Hematopoietic multipotent progenitor cell treated with erythropoietin and hydrocortisone succinate and interleukin-3 and kit ligand, for 17 days (in vitro differentiated cells): ENCODE measurements at places on chromosomes 2 and 18.

GRCh38 chr2:30622452-30622851, 175.4 kb downstream of the LCLAT1 start:
- no peak for DNase-seq

DNA sequence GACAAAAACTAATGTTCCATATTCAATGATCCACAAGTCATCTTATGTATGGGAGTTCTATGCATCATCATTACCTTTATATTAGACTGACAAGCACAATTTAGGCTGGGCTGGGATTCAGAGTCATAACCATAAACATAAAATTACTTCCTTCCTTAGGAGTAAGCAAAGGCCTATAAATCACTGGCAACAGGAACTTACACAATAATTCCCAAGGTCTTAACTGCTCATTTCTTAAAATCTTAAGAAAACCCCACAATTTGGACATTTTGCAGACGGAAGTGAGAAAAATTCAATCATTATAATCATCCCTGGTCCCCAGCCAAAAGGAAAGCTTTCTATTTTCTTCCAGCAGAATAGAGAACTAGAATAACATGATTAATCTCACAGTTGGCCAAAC, 232.3 kb downstream of the DYM start:
- no peak for DNase-seq

GRCh38 chr2:74755386-74755785, 78.5 kb upstream of the HK2 start:
- DNase-seq, result no peak

GRCh38 chr2:211494085-211494484, 937.7 kb downstream of the CPS1 start:
- no peak for DNase-seq

DNA sequence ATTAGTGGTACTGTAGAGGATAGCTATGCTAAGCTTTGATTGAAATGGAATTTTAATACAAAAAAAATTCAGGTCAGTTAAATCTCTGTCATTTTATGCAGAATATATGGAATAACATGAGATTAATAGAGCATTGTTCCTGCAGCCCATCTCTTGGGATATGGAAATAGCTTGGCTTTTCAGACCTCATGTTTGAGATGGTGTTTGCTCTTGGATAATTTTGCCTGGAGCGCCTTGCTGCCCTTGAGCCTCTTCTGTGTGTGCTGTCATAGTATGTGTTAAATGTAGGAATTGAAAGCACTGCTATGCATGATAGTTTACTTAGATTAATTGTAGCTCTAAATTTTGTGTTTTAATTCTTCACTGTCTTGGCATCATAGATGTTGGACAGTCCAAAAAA, 27.7 kb downstream of the GALNT1 start:
- DNase-seq, result no peak

DNA sequence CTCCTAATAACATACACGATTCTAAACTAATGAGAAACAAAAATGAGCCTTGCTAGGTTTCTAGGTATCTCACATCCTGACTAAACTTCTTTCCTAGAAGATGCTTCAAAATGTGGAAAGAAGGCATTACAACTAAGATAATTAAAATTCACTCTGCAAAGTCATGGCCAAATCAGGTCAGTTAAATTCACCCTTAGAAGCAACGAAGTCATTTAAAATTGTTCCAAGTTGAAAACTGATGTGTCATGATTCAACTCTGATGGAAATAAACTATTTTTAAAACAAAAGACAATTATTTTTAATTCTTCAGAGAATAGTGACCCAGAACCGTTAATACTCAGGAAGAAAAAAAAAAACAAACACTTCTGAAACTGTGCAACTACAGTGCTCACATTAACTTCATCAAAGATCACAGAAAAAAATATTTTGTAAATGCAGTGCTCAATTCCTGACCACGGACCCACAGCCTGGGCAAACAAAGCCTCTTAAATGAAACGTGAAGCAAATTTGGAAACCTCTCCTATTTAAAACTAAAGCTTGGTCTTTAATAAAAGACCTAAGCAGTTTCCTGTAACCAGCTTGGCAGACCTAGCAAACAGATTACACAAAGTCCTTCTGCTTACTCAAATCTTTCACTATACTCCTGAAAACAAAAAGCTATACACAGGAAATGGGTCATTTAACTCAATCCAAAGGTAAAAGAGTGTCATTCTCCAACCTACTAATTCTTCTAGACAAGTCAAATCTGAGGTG, 39.0 kb downstream of the CHN1 start:
- DNase-seq, result no peak

DNA sequence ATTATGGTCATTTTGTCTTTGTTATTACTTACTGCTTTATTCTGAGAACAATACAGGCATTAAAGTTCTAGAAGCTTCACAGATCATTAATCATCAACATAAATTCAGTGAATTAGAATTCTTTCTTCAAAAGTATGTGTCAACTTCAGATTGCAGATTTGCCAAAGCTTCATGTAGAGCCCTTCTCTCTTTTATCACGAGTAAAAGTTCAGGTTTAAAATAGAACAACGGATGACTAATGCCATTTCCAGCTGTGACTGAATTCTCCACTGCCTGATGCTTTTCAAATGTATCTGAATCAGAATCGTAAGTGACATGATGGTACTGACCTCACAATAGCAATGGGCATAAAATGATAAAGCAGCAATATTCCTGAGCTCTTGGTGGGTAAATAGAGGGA, 116.0 kb downstream of the ABCA12 start:
- DNase-seq, result no peak

DNA sequence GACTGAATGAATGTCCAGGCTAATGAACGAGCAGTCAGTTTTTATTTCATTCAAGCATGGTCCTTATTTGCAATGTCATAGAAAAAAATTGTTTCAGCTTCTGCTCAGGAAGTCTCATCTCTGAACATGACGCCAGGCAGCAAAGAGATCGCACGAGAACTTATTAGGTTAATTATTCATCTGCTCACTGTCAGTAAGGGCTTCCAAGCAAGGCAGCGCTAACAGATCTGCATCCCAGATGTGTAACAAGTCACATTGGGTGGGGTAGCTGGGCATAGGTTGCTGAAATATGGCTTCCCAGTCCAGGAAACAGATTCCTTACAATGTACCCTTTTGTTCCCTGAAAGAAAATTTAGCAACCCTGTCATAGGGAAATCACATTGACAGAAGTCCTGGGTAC, 63.5 kb downstream of the ANKRD44 start:
- no peak for DNase-seq

DNA sequence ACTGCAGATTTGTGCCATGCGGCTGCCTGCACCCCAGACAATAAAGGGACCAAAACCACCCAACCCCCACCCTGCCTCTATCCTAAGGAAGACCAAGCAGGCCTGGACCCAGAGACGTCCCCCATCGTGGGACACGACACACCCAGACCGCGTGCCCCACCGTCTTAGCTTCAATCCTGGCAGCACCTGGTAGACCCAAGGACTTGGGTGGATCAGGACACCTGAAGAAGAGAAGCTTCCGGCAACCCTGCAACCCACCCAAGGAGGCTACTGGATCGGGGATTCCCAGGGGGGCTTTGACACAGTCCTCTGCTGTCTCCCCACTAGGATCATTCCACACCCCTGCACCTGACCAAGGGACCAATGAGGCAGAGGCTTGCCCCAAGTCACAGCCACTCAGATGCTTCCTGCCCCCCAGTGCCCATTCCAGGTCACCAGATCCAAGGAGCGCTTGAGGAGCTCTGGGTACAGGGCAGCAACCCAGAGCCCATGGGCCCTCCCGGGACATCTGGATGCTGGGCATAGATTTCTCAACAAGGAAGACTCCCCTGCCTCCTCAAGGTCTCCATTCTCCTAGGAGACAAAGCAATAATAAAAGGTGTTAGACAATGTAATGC, 3.6 kb downstream of the ALPI start:
- no peak for DNase-seq

GRCh38 chr18:67771271-67771670, 254.8 kb upstream of the DSEL start:
- DNase-seq, result no peak

DNA sequence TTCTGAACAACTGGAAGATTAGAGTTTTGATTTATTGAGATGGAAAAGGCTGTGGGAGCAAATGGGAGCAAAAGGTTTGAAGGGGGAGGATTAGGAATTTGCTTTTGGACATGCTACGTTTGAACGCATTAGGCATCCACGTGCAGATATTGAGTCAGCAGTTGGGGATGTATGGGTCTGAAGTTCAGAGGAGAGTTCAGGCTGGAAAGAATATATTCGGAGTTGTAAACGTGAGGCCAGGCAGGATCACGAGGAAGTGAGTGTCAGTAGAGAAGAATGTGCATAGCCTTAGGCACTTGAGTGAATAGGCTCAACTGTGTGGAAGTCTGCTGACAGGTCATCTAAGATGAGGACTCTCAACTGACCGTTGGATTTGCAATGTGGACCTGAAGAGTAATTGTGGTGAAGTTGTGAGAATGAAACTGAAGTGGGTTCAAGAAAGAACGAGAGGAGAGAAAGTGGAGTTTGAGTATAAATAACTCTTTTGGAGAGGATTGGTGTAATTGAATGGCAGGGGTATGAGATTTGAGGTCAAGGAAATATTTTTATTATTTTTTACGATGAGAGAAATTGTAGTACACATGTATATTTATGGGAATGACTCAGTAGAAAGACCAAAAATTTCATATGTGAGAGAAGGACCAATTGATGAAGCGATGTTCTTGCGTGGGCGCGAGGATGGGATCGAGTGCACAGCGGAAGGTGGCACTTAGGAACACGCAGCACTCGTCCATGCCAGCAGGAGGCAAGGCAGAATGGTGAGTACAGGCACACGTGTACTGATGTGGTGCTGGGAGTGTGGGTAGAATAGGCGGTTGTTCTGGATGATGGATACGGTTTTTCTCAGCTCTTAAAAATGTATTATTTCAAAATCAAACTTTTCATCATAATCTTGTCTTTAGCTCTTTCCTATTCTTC, 40.5 kb upstream of the POLE4 start:
- DNase-seq, result no peak

DNA sequence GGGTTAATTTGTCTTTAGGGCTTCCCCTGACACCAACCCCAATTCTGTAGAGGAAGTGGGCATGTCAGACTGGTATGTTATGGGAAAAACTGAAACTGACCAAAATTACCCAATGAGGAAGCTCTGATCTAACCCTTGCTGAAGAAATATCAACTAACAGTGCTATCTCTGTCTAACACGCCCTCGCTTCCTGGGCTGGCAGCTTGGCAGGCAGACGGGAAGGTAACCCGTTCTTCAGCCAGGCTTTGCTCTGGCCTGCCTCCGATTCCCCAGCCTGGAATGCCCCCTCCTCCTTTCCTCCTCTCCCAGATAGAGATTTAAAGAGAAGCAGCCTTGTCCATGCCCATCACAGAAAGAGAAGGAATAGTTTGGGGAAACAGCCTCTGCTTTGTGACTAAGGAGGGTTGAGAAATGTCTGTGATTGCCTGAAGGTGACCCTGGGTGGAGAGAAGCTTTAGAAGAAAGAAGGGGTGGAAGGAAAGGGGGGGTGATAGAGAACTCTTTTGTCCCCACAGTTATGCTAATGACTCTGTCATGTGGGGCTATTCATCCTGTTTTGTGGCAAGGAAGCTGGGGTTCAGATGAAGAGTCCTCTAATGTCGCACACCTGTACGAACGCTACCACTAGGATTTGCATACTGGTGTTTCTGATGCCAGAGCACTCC, 15.4 kb downstream of the HK2 start:
- peak; percentile 17 for DNase-seq

DNA sequence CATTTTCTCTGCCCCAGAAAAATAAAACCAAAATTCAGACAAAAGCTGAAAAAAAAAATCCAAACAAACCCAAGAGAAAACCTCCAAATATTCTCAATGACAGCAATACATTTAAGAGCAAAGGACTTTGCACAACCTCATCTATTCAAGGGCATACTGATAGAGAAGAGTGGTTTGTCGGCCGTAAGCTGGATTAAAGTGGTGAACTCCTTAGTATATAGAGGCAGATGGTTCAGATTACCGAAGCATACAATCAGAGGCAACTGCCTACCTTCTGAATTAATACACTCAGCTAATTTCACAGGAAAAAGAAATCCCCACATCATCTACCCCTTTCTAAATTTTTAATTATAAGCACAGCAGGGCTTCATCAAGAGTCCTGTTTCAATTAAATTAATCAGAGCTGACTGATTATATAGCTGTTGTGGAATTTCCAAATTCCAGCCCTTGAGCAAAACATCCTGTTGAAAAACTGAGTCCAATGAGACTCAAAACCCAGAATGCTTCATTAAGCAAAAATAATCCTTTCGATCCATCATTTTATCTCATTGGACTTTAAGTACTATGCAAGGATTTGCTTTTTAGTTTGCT, at the start of gene CPLX4:
TSS of gene CPLX4 (minus strand) at position 190 of the 591 bp plus-strand sequence. CDS start at position 3, 187 bp downstream.
- no peak for DNase-seq

GRCh38 chr2:235523486-235524150, 29.8 kb downstream of the AGAP1 start:
- DNase-seq, result no peak

- no peak for DNase-seq
These were observed 18.4 kb downstream of the GPR55 start for GRCh38 chr2:230906471-230907230.

- no peak for DNase-seq
These were observed 20.7 kb downstream of the CCDC150 start for GRCh38 chr2:196660244-196660643.

DNA sequence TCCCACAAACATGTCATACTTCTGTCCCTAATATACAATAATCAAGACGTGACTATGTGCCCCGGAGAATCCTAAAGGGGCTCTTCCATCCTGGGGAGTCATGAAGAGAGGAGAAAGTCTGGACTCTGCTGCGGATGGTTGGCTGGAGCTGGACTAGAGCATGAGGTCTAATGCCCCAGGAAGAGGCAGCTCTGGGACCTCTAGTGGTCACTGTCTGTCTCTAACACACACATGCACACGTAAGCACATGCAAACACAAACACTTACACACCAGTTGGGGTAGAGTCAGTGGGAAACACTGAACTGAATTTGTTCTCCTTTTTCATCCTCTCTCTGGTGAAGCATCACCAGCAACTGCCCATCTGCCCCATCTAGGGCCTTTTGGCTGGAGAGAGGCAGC, 271.6 kb downstream of the TDRD15 start:
- DNase-seq, result no peak

GRCh38 chr2:19140463-19141208, 217.8 kb downstream of the OSR1 start:
- no peak for DNase-seq

- DNase-seq, result no peak
These were observed 78.7 kb downstream of the GRB14 start for GRCh38 chr2:164542581-164543021.

DNA sequence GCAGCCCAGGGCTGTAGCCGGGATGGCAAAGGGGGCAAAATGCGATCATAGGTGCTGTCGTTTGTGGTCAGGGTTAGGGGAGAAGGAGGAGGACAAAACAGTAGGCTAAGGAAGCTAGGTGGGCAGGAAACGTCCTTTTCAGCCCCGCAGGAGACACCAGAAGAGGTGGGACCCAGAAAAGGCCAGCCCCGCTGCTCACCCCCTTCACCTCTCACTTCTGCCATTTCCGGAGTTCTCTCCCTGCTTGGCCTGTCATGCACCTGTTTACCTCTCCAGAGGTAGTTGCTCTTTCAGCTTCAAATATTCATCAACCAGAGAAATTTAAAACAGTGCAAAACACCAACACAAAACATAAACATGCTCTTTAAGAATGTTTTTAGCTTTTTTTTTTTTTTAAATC, 849 bp downstream of the AQP4 start:
- no peak for DNase-seq
